ENCODE measurements at places on chromosomes 6 and 20.

DNA sequence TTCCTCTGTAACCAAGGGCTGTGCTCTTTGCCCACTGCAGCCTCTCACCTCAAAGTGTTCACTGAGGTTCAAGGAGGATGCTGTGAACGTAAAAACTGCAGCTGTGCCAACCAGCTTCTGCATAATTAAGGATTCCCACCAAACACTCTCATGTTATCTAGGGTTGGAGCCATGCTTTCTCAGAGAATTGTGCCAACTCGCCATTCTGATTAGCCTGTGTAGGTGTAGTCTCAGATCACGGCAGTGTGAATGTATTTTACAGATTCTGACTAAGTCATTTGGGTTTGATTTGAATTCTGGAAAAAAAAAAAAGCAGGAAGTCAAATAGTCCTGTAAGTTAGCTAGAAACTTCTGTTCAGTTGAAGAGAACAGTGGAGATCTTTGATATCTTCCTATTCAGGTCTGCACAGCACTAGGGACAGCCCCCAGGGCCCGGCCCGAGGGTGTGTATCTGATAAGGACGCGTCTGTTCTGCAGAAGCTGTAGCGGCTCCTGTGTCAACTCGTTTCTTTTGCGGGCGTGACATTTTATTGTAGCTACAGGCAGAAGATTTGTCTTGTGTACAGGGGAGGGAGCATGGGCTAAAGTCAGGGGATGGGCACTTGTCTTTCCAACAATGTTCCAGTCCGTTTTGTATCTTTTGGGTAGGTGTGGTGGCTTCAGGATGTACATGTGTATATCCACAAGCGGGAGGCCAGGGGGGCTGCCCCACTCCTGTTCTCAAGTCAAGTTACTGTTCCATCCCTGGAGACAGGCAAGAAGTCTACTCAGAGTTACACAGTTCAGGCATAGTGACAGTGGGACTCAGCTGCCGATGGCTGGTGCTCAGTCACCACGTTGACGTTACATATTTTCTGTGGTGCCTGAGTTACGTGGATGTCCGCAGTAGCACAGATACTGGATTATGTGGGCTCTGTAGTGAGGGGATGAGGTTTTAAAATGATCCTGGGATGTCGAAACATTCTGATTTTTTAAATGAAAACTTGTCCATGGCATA is 12.4 kb downstream of the IRF4 start:
- no peak for DNase-seq

GRCh38 chr6:34230653-34231371 is 5.9 kb upstream of the HMGA1 start:
- no peak for DNase-seq

DNA sequence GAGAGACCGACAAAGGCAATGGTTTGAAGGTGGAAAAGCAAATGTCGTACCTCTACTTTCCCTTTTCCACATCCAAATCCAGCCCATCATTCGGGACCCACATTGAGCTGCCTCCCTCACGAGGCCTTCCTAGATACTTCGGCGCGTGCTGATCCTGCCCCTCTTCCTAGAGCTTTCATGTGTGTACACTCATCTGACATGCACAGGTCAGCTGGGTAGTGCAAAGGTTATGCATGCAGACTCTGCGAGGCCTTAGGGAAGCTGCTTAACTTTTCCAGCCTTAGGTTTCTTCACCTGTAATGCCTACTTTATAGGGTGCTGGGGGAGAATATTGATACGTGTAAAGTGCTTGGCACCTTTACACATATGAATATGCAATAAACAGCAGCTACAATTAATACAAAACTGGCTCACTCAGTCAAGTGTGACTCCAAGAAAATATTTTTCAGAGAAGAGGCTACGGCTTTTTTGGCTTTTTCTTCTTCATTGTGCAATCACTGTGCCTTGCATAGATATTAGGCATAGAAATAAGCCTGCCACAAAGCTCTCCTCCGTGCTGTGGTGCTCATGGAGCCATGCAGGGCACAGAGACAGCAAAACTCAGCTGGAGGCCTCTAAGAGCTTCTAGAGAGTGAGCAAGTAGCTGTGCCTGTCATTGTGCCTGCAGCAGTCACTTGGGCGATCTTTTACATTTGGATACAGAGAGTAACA is 3.6 kb upstream of the MANBAL start:
- DNase-seq: no peak

- no peak for DNase-seq
Measured at GRCh38 chr20:21661488-21662055, 43.9 kb upstream of the PAX1 start.

DNA sequence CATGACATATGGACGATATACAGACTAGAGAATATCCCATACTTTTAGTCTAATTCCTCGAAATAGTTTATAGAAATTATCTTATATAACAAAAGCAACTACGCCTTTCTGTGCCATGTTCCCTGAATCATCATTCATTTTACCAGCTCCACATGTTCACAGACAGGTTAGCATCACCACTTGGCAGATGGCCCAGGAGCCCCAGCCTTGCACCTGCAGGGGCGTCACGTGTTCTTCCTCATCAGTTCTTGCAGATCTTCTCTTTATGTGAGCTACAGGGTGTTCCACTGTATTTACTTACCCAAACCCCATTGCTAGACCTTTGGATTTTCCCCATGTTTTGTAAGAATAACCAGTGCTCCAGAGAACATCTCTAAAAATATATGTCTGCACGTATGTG is 12.6 kb upstream of the BNIP5 start:
- peak; percentile 48 for DNase-seq

- DNase-seq: no peak
Measured at GRCh38 chr6:89834884-89835792, 5.5 kb downstream of the CASP8AP2 start.

GRCh38 chr6:91486200-91486599 is 899.3 kb upstream of the MAP3K7 start:
- no peak for DNase-seq

GRCh38 chr6:128032042-128032441 is 131.2 kb upstream of the THEMIS start:
- no peak for DNase-seq

DNA sequence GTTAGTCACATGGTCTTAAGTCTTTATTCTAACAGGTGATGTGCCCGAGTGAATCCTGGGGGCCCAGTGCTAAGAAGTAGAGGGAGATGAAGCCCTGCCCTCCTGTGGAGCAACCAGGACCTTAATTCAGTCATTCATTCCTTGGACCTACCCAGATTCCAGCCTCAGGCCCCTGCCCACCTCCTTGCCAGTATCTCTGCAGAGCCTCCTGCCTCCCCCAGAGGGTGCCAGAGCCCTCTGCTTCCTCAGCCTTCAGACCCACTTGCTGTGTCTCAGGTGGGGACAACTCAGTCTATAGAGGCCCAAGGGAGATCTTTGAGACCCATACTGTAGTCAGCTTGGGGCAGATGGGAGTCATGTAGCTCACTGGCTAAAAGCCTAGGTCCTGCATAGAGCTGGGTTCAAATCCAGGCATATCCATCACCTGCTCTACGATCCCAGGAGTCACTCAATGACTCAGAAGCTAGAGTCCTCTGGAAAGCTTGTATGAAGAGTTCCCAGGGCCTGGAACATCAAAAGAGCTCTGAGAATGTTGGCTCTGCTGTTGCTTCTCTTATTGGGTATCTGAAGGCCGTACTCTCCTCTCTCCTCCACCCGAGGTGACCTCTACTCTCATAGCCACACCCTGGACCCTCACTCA is 3.9 kb upstream of the SIGLEC1 start:
- DNase-seq: peak; percentile 80

DNA sequence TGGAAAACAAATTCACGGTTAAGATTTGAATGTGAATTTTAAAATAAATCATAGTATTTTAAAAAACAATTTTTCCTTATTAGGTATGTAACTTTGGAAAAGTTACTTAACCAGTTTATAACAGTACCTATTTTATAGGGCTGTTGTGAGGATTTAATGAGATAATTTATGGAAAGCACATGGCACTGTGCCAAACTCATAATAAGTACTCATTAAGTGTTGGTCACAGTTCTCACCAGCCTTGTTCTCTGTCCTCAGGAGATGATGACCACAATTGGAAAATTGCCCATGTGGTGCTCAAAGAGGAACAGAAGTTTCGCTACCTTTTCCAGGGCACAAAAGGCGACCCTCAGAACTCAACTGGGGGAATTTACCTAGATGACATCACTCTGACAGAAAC is 39.6 kb downstream of the MEP1A start:
- no peak for DNase-seq

DNA sequence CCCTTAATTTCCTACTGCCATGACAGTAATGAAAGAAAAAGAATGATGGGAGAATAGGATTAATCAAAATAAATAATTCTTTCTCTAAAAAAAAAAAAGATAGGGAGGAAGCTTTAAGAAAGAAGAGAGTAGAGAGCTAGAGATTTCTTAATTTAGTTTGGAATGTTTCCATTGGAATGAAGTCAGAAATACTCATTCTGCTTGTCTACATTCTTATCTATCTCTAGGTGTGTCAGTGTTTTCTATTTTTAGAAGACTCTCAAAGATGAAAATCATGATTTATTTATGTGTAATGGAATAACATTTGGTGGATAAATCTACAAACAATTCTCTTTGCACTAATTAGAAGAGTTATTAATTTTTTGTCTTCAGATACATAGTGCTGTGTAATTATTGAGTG is 38.0 kb upstream of the HIVEP1 start:
- DNase-seq: no peak

GRCh38 chr6:73577676-73578075 is 56.8 kb upstream of the EEF1A1 start:
- DNase-seq: no peak

- DNase-seq: no peak
Measured at GRCh38 chr6:115319823-115320222, 740.9 kb downstream of the FRK start.

GRCh38 chr6:35609588-35609987 is 79.1 kb downstream of the FKBP5 start:
- DNase-seq: no peak

- no peak for DNase-seq
Measured at GRCh38 chr20:46073024-46073423, 16.7 kb downstream of the NCOA5 start.

- no peak for DNase-seq
Measured at GRCh38 chr6:149033454-149033853, 284.1 kb upstream of the TAB2 start.

GRCh38 chr6:43897571-43898302 is 127.7 kb downstream of the VEGFA start:
- DNase-seq: no peak

GRCh38 chr20:33575282-33575681 is 85.4 kb downstream of the CBFA2T2 start:
- DNase-seq: no peak

- no peak for DNase-seq
Measured at GRCh38 chr20:4045082-4045481, 29.7 kb upstream of the RNF24 start.

GRCh38 chr20:51923633-51924032 is 121.3 kb upstream of the SALL4 start:
- no peak for DNase-seq

DNA sequence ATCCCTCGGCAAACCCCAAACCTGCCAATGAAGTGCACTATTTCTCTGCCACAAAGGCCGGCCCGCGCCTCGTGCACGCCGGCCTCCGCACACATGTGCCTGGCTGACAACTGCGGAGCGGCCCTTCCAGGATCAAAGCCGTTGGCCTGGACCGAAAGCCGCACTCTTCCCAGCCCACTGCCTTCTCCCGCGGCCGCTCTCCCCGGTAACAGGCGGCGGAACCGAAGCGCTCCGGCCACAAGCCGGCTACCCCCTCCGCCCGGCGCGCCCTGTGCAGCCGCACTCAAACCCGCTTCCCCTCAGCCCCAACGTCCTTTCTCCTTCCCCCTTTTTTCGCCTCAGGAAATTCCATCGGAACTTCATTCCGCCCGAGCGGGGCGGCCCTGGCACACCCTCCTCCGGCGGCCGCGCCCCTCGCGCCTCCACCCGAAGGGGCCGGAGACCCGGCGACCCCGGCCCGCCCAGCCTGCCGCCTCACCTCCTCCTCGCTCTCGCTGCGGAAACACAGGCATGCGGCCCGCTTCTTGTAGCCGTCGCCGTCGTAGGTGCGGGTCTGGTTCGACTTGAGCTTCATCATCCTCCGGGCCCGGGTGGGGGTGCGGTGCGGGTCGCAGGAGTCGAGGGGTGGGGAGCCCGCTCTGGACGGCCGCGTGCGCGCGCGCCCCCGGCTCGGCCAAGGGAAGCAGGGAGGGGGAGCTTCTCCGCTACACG is 528 bp downstream of the NUDT3 start:
- DNase-seq: peak; percentile 67

- no peak for DNase-seq
Measured at GRCh38 chr6:37139230-37139962, 30.6 kb upstream of the PIM1 start.

GRCh38 chr6:43707767-43708166 is 20.2 kb upstream of the MRPS18A start:
- DNase-seq: no peak

DNA sequence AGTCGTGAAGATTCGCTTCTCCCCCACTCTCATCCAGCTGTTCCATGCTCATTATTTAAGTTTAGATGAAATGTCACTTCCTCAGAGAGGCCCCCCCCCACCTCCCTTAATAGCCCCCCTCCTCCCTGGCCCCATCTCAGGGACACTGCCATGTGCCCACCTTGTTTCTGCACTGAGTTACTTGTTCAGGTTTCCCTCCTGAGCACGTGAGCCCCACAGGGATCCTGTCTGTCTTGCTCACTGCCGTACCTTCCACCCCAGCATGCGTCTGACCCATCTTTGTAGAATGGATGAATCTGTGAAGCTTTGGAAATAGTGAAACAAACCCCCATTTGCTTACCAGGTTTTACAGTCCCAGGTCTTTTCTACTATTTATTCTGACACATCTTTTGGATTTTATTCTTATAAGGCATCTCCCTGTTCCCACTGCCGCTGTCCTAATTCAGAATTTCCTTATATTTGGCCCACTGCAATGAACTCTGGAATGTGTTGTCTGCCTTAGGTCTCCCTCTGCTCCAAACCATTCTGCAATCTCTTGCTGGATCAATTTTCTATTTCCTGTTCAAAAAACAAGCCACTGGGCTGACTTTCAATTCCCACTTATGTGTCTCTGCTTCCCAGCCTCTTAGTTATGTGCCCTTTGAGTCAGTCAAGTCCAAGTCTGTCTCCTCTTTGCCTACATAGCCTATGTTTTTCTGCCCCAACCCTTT is 136.5 kb upstream of the ECI2 start:
- no peak for DNase-seq

- no peak for DNase-seq
Measured at GRCh38 chr6:163661272-163661671, 246.8 kb downstream of the QKI start.

DNA sequence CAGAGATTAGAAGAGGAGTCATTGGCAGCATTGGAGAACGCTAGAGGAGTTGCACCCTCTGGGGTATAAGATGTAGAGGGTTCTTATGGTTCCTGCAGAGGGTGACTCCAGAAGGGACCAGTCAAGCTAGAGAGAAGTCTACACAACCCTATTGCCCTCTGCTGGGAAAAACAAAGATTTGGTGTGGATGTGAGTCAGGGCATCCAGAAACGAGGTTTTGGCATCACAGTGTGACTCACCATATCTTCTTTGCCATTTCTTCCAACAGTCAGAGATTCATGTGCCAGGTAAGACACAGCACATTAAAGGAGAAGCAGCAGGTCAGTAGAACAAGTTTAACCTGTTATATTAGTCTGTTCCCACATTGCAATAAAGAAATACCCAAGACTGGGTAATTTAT is 598.8 kb downstream of the MAFB start:
- DNase-seq: no peak
